Regular cardiac myocyte (primary cell): ENCODE measurements at places on chromosomes 2 and 18. TPM values are rescaled to one million over a fixed set of nuclear protein-coding genes. Genes with fewer than 3 reads are reported as not detected.

Gene C2orf72
- total RNA-seq = 0.38 and 5.1 TPM in 2 replicates

Gene ECEL1
- total RNA-seq = not detected in 2 replicates

Gene CD226
- total RNA-seq = under 0.01 TPM in 2 replicates

Gene MALL
- 2.0 and 6.7 TPM in 2 replicates for total RNA-seq

Gene FBXO48
- total RNA-seq = 0.28 and 0.58 TPM in 2 replicates

Gene CRYBA2
- total RNA-seq = not detected in 2 replicates

Gene TMEM200C
- under 0.01 and 0.19 TPM in 2 replicates for total RNA-seq

Gene GNAL
- under 0.01 and 0.28 TPM in 2 replicates for total RNA-seq

Gene SOX11
- total RNA-seq = under 0.01 and 0.38 TPM in 2 replicates

Gene ARHGAP28
- 0.77 and 5.4 TPM in 2 replicates for total RNA-seq

Gene CCL20
- 1.3 and 57.5 TPM in 2 replicates for total RNA-seq

Gene MYCN
- 0.28 TPM in 1 of 2 replicates, not detected in the other for total RNA-seq

Gene TRPM8
- under 0.01 and 0.28 TPM in 2 replicates for total RNA-seq

Gene TRABD2A
- 2.5 and 9.8 TPM in 2 replicates for total RNA-seq

Gene ZAP70
- total RNA-seq = 0.28 TPM in 1 of 2 replicates, not detected in the other

Gene GRB14
- total RNA-seq = 6.2 and 12.8 TPM in 2 replicates

Gene RAB6C
- total RNA-seq = under 0.01 TPM in 1 of 2 replicates, not detected in the other

Gene RUFY4
- total RNA-seq = not detected in 2 replicates

Gene RGPD8
- total RNA-seq = 16.5 and 25.1 TPM in 2 replicates

Gene RAD51AP2
- under 0.01 TPM in 2 replicates for total RNA-seq

Gene STARD6
- 0.28 TPM in 1 of 2 replicates, not detected in the other for total RNA-seq

Gene GKN2
- not detected in 2 replicates for total RNA-seq

Gene NCKAP5
- total RNA-seq = 5.0 and 9.9 TPM in 2 replicates

Gene METAP1D
- total RNA-seq = 5.4 and 6.2 TPM in 2 replicates

Gene RPRD1A
- 59.5 and 63.3 TPM in 2 replicates for total RNA-seq

Gene ZFAND2B
- total RNA-seq = 20.6 and 23.4 TPM in 2 replicates

Gene ST6GAL2
- total RNA-seq = under 0.01 TPM in 2 replicates

Gene KCNIP3
- 0.77 and 1.4 TPM in 2 replicates for total RNA-seq

Gene IL36RN
- under 0.01 TPM in 1 of 2 replicates, not detected in the other for total RNA-seq

Gene IL36G
- not detected in 2 replicates for total RNA-seq

Gene HOXD12
- total RNA-seq = not detected in 2 replicates

Gene PTPRN
- 2.1 and 12.7 TPM in 2 replicates for total RNA-seq

Gene REG3A
- not detected in 2 replicates for total RNA-seq
